ENCODE measurements at places on chromosomes 7 and 10.

DNA sequence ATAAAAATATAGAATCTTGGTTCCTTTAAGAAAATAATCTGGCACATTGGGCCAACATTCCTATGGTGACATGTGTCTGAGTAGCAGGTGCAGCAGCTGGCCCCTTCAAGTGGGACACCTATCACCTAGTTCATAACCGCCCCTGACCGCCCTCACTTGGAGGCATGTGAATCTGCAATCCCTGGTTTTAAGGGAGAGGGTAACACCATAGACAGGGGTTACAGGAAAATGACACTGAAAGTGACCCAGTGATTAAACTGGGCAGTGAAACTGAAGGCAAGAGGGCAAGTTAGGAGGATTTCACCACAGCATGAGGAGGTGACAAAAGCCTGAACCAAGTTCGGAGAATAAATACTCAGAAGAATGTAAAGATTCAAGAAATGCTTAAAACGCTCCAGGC is 1.1 kb downstream of the RSU1 start:
- DNase-seq, result no peak

- DNase-seq, result no peak
These were observed 151.4 kb downstream of the RPS24 start for GRCh38 chr10:78184851-78185692.

- DNase-seq, result no peak
These were observed 166.8 kb downstream of the SUGCT start for GRCh38 chr7:40301486-40302068.

- no peak for DNase-seq
These were observed 15.8 kb downstream of the RPP30 start for GRCh38 chr10:90887555-90887954.

DNA sequence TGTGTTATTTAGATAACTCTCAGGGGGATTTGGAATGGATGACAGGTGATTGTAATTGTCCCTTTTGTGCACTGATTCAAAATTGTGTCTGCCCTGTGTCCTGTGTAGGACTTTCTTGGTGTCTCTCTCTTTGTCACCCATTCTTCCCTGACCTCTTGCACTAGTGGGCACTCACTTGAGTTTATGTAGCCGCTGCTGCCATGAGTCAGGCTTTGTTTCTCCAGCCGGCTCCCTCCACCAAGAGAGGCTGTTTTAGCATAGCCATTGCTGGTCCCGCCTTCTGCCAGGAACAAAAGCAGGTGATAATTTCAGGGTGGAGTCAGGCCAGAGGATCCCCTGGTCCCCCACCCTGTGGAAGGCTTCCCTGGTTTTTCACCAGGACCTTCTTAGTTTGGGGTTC is 8.4 kb downstream of the COL17A1 start:
- no peak for DNase-seq

DNA sequence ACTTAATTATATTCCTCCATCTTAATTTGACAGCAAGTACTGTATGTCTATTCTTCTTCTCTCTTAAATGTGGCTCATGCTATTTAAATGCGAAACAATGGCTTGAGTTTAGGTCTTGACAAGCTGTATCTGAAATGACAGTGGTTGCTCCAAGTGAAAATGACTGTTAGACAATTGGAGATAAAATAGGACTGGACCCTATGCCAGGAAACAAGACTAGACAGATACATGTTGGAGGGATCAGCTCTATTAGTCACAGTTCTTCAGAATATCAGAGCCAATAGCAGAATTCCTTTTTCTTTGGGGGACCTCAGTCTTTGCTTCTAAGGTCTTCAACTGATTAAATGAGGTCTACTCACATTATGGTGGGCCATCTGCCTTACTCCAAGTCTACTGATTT is 25.8 kb downstream of the KIAA1217 start:
- DNase-seq, result no peak

GRCh38 chr7:25864943-25865751 is 286.9 kb upstream of the NFE2L3 start:
- no peak for DNase-seq

DNA sequence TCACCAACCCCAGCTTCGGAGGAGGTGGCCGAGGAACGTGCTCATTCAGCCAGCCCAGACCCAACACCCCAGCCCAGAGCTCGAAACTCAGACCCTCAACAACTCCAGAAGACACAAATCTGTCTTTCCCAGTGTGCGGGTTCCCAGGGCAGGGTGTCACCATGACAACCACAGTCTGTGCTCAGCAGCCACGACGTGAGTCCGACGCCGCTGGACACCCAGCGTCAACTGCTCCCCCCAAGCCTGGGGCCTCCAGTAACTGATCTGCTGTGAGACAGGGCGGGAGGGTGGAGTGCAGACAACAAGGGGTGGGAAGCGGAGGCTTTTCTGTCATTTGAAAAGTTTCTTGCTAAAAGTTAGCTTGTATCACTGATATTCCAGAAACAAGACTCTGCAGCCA is 167.2 kb downstream of the MAD1L1 start:
- DNase-seq, result no peak
